ENCODE measurements at places on chromosomes 1 and 21.

DNA sequence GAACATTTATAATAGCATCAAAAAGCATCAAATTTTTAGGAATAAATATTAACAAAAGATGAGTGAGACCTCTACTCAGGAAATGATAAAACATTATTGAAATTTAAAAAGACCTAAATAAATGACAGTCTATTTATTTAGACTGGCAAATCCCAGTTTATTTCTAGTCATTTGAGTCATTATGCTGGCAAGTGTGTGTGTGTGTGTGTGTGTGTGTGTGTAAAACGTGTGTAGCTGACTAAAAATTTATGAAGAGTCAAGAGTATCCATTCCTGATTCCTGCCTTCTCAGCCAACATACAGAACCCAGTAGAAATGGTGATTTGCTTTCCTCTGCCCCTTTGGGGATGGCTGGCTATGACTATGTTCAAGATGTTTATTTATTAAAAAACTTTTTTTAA lies 46.2 kb downstream of the OSBPL9 start:
- no peak for DNase-seq

- DNase-seq, result no peak
These were observed 21.0 kb downstream of the SLC27A3 start for GRCh38 chr1:153795934-153796785.

DNA sequence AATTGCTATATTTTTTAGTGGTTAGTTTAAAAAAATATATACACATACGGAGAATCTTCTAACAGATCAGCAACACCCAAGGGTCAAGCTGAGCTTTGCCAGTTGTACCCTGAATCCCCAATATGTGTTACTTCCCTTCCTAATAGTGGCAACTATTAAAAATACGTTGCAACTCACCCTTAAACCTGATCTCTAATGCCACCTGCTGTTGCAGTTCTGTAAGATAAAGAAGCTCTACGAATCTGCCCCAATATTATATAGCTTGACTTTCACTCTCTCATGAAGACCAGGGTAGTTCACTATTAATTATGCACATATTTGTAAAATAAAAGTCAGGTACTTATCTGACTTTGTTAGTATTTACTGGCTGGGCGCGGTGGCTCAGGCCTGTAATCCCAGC lies 58.4 kb downstream of the ASH1L start:
- no peak for DNase-seq

DNA sequence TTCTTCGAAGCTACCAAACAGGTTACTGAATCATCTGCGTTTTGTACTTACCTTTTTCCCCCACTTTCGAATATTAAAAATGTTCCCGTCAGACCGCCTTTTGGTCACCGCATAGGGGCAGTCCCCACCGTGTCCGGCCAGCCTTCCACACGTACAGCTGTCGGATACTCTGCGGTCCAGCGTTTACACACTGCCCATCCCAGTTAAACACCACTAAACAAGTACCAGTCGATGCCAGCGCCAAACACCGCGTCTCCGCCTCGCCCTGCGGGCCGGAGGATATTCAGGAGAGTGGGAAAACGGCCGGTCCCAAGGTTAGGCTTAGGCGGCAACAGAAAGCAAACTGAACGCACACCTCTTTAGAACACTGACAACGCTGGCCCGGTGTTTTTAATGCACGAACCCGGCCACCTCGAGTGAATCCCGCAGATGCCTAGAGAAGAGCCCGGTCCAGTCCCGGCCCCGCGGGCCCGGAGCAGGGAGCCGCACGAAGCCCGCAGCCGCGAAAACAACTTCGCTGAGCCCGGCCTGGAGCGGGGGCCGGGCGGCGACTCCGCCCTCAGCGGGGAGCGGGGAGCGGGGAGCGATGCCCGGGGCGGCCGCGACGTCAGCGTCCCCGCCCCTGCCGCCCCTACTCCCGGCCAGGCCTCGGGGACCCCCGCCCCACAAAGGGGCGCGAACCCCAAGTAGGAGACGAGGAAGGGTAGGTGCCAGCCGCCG lies 730 bp upstream of the PHF13 start:
- DNase-seq, result no peak

GRCh38 chr1:9275567-9276034 lies 17.1 kb upstream of the SPSB1 start:
- DNase-seq, result peak; percentile 77

DNA sequence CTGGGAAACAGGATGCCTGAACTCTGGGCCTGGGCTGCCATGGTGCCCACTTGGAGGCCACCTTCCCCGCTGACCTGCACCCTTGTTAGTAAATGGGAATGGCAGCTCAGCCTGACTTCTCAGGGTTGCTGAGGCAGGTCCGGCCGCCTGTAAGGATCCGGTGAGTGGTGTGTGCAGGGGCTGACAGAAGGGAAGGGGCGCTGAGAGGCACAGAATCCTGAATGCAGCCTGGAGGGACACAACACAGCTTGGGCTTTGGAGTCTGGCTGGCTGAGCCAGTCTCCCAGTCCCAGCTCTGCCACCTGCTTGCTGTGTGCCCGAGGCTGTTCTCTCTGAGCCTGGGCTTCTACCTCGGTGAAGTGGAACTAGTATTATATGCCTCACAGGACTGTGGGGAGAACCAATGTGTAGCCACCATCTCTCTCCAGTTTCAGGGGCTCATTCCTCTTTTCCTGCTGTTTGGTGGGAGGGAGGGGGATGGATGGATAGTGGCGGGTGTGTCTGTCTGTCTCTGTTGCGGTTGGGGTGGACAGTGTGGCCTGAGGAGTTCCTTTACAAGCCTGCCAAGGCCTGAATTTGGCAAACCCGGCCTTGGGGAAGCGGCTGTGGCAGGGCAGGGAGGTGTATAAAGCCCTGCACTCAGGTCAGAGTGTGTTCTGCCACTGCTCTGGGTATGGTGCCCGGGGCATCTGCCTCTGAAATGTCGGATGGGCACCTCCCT lies 18.0 kb downstream of the ADORA1 start:
- DNase-seq, result no peak

DNA sequence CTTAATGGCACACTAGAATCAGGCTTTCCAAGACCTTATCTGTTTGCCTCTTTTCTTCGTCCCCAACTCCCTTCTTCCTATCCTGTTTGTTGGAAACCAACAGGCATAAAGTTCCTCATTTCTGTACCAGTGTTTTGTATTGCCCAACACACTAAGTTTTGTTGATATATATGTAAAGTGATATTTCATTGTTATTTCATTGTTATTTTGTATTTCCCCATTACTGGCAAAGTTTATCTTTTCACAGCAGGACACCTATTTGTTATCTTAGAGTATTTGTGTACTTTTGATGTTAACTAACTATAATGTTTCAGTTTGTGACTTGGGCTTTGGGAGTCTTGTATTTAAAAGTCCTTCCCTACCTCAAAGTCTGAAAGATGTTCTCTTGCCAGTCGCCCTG lies 27.1 kb downstream of the FAM20B start:
- no peak for DNase-seq

DNA sequence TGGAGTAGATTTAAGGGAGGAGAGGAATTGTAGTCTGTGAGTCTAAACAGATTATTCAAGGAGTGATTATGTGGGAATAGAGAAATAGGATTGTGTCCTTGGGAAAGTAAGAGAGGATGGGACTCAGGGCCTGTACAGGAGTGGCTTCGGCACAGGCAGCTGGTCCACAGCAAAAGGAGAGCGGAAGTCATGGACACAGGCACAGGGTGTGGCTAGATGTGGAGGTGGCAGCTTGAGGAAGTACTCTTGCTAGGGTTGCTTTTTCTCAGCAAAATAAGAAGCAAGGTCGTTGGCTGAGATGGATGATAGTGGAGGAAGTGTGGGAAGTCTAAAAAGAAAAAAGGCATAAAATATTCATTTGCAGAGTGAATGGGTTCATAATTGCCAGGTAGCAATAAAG lies 18.5 kb upstream of the ZNF648 start:
- no peak for DNase-seq

- no peak for DNase-seq
These were observed 11.1 kb upstream of the KCNE1 start for GRCh38 chr21:34523019-34523555.

DNA sequence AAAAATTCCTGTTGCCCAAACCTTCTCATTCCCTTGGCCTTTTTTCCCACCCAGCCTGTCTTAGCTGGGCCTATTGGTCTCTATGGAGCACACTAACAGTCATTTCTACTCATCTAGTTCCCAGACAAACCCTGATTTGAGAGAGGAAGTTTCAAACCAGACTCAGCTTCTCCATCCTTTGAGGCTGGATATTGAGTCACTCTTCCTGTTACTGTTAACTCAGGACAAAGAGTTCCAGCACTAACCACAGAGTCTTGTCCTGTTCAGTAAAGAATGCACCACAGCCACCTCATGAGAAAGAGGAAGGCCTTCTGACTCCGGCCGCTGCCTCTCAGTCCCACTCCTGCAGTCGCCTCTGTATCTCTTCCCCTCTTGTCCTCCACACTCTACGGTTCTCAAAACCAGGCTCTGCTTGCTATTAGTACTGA lies 137.8 kb downstream of the PTPRC start:
- no peak for DNase-seq

DNA sequence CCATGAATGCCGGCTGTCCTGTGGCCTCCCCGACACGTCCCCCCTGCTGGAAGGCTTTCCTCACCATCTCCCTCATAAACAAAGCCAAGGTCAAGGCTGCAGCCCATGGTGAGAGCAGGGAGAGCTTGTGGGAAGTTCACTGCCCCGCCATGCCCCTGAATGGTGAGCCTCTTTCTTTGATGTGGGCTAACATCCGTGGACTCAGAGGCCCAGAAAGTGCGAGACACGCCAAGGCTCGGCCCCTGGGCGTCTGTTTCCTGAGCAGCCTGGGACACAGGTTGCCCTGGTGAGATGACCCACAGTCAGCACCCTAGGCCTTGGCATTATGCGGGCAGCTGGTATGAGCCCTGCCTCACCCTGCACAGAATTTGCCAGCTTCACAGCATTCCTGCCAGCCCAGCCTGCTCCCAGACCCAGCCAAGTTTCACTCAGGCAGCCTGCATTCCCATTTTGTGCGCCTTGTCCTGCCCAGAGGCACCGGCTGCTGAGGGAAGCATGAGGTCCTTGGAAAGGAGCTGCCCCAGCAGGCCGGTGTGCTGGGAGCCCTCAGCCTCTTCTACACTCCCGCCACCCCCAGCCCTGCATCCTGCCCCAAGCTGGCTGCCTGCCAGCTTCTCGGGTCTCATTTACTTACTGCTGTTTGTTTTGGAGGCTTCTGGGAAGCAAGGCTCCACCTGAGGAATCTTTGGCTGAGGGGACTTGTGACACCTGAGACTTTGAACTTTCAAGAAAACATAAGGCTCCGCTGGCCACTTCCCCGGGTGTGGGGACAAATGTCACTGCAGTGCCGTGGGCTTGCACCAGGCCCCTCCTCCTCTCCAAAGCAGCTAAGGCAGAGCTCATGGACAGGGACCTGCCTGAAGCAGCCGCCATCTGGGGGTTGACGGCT lies 31.9 kb downstream of the NEK2 start:
- peak; percentile 60 for DNase-seq

DNA sequence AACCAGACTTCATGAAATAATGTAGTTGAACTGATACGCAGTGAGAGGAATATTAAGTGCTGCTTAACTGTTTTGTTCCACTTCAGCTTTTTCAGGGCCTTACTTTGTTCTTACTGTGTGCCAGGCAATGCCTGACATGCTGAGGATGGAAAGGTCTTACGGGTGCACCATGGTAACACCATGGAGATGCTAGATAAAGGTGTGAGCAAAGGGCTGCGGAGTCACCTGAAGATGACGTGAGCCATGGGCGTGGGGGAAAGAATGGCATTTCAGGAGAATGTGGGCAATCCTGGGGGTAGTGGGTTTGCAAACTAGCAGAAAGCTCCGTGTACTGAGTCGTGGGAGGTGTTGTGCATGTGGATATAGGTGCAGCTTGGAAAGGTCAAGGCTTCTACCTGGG lies 27.3 kb downstream of the MAN1C1 start:
- DNase-seq, result peak; percentile 53

GRCh38 chr1:224433041-224433691 lies 1.4 kb downstream of the WDR26 start:
- DNase-seq, result peak; percentile 62

DNA sequence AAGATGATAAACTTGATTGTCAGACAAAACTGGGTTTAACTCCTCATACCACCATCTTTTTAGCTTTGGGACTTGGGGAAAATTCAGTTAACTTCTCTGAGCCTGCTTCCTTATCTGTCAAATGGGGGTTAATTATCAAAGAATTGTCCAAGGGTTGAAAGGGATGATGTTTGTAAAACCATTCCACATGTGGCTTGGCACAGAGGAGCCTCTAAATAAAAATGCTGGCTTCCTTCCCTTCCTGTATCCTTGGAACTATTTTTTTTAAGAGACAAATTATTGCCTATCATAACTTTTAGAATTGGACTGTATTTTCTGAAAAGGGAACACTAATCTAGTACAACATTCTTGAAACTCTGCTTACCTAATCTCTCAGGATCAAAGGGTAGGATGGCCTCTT lies 143.4 kb upstream of the USP24 start:
- DNase-seq, result no peak

DNA sequence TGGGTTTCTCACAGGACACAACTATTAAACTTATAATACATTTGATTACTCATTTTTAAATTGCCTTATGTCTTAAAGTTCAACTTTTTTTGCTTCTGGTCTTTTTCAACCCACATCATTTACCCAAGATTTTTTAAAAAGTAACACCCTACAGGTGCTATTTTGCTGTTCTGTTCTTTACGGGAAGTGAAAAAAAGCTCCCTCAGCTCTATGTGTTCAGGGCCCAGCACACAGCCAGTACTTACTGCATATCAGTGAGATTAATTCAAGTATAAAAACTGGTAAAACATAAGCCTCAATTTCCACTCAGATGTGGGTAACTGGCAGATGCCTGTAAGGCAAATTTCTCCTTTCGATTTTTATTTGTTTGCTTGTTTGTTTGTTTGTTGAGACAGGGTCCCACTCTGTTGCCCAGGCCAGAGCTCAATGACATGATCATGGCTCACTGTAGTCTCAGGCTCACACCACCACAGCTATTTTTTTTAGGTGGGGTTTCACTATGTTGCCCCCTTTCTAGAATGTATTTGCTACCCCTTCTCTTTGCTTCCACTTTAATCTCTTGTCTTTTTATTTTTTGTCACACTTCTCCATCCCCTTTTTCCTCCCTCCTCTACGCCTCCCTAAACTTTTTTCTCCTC lies 20.3 kb downstream of the RNASEL start:
- no peak for DNase-seq

DNA sequence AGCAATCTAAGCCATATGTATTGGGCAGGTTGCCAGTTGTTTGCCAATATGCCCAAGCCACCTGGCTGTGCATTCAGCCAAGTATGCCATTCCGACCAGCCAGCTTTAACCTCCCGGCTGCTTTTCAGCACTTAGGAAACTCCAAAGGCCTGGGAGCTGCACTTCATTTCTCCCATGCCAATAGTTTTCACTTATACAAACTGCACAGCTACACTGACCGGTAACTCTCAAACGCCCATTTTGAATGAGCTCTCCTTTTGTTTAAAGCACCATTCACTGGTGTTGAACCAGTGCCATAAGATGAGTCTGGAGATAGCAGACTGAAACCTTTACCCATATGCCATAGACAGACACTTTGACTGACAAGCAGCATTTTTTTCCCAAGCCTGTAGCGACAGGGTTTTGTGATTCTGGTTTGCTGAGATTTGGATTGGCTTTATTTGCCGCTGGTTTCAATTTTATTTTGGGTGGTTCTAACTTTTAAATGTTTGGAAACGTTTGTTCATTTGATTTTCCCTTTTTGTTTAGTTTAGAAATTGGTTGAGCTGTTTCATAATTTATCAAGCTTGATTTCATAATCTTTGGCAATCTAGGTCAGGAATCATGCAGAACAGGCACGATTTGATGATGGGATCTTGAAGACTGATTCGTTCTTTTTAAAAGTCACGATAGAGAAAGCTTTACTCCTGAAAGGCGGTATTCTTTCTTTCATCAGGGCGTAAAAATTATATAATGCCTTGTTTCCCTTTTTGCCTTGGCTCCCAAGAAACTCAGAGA lies 144.6 kb downstream of the NFIA start:
- DNase-seq, result no peak

- no peak for DNase-seq
These were observed 9.2 kb upstream of the SLC45A3 start for GRCh38 chr1:205689479-205689878.

- no peak for DNase-seq
These were observed 14.0 kb downstream of the C1orf94 start for GRCh38 chr1:34190692-34191091.
